Lower lobe of right lung (tissue), 2 donors: ENCODE measurements at places on chromosomes 12 and 14.

- peaks cover 41% of the 10 kb centered on the region for H3K36me3 ChIP-seq
- no peak overlapping the region for H3K27ac ChIP-seq
- no peak for DNase-seq
- no peak overlapping the region for H3K4me3 ChIP-seq
Measured at GRCh38 chr12:121013715-121014114, 2.6 kb downstream of the C12orf43 start.

- no peak for DNase-seq
- no peak overlapping the region for H3K4me3 ChIP-seq
- no peaks in the 10 kb centered on the region for H3K4me1 ChIP-seq
- no peak overlapping the region for H3K27ac ChIP-seq
- H3K36me3 ChIP-seq: no peaks in the 10 kb centered on the region
Measured at GRCh38 chr12:68591734-68592418, 18.8 kb upstream of the RAP1B start.

- DNase-seq: no peak
- H3K27ac ChIP-seq: no peak overlapping the region
- no peaks in the 10 kb centered on the region for H3K27me3 ChIP-seq
Measured at GRCh38 chr12:18864900-18865561, 127.1 kb downstream of the CAPZA3 start.

- no peaks in the 10 kb centered on the region for H3K36me3 ChIP-seq
- H3K27ac ChIP-seq: no peak overlapping the region
- H3K27me3 ChIP-seq: peaks cover 25% of the 10 kb centered on the region
- no peak overlapping the region for H3K4me3 ChIP-seq
Measured at GRCh38 chr14:100673807-100674154, 52.9 kb upstream of the DLK1 start.

- H3K4me3 ChIP-seq: no peak overlapping the region
- no peaks in the 10 kb centered on the region for H3K36me3 ChIP-seq
- H3K4me1 ChIP-seq: peaks cover 8% of the 10 kb centered on the region
- H3K27me3 ChIP-seq: no peaks in the 10 kb centered on the region
Measured at GRCh38 chr12:69985656-69986055, 160.6 kb downstream of the MYRFL start.

- H3K27me3 ChIP-seq: no peaks in the 10 kb centered on the region
- H3K4me3 ChIP-seq: no peak overlapping the region
- no peaks in the 10 kb centered on the region for H3K4me1 ChIP-seq
- DNase-seq: no peak
- H3K27ac ChIP-seq: no peak overlapping the region
Measured at GRCh38 chr14:85912141-85912540, 382.2 kb downstream of the FLRT2 start.

- no peak for DNase-seq
- peaks cover 92% of the 10 kb centered on the region for H3K4me1 ChIP-seq
- peak overlapping the region; percentile 29 for H3K27ac ChIP-seq
- H3K4me3 ChIP-seq: no peak overlapping the region
- no peaks in the 10 kb centered on the region for H3K27me3 ChIP-seq
Measured at GRCh38 chr14:91373591-91374254, 43.9 kb downstream of the CCDC88C start.

- no peak overlapping the region for H3K4me3 ChIP-seq
- no peaks in the 10 kb centered on the region for H3K27me3 ChIP-seq
- no peak for DNase-seq
- H3K36me3 ChIP-seq: no peaks in the 10 kb centered on the region
- no peak overlapping the region for H3K27ac ChIP-seq
Measured at GRCh38 chr12:101186291-101186690, 23.7 kb downstream of the SLC5A8 start.

DNA sequence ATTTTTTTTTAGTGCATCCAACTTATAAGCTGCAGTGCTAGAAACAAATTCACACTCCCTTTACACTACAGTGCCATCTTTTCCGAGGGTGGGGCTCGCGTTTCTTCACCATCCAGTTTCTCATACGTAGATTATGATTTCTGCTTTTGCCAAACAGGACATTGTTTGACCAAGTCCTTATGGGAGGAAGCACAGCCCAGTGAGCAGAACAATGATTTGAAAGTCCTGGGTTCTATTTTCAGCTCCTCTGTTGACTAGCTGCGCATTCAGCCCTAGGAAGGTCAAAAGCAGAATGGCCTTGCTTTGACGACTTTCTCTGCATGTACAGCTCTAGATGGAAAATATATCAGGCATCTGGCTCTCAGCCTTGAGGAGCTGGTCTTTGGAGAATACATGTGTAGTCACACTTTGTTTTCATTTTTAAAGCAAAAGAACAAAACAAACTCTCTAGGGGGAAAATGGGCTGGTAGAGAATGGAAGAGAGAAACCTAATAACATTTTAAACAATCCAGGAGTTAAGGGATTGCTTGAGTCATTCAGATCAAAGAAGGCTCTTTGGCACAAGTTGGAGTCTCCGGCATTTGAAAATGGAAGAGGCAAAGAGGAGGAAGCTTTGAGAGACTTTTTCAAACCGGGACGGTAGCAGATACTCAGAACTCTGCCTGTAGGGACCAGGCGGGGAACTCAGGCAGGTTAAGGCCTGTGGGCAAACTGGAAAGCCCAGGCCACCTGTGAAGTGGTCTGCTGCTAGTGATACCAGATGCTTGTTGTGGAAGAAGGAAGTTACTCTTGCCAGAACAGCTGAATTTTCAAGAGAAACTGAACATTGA is 257.3 kb upstream of the PLEKHG7 start:
- no peak for DNase-seq
- H3K36me3 ChIP-seq: no peaks in the 10 kb centered on the region
- H3K27ac ChIP-seq: peak overlapping the region; percentile 46
- H3K4me3 ChIP-seq: no peak overlapping the region
- H3K27me3 ChIP-seq: no peaks in the 10 kb centered on the region

- peak overlapping the region; percentile 56 for H3K27ac ChIP-seq
- no peaks in the 10 kb centered on the region for H3K27me3 ChIP-seq
- peak overlapping the region; percentile 83 for H3K4me3 ChIP-seq
- H3K4me1 ChIP-seq: peaks cover 6% of the 10 kb centered on the region
Measured at GRCh38 chr14:99971941-99972747, 93.1 kb upstream of the EVL start.

DNA sequence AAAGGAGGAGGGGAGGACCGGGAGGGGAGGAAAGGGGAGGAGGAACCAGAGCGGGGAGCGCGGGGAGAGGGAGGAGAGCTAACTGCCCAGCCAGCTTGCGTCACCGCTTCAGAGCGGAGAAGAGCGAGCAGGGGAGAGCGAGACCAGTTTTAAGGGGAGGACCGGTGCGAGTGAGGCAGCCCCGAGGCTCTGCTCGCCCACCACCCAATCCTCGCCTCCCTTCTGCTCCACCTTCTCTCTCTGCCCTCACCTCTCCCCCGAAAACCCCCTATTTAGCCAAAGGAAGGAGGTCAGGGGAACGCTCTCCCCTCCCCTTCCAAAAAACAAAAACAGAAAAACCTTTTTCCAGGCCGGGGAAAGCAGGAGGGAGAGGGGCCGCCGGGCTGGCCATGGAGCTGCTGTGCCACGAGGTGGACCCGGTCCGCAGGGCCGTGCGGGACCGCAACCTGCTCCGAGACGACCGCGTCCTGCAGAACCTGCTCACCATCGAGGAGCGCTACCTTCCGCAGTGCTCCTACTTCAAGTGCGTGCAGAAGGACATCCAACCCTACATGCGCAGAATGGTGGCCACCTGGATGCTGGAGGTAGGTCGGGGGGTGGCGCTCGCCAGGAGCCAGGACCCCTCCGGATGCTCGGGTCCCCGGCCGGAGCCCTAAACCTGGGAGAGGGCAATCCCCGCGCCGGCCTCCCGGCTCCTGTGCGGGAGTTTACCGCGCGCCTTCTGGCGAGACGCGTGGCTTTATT is at the start of gene CCND2:
CCND2 (plus strand) TSS at position 111 of the 744 bp plus-strand sequence; CDS start at position 390, 279 bp downstream.
- H3K36me3 ChIP-seq: peaks cover 5% of the 10 kb centered on the region
- peaks cover 47% of the 10 kb centered on the region for H3K27me3 ChIP-seq
- DNase-seq: peak; percentile 89
- peaks cover 82% of the 10 kb centered on the region for H3K4me1 ChIP-seq
- H3K27ac ChIP-seq: peak within 1 kb of the TSS; percentile 87
- H3K4me3 ChIP-seq: peak within 1 kb of the TSS; percentile 77

GRCh38 chr12:125029761-125030358 is 35.4 kb upstream of the AACS start:
- no peak overlapping the region for H3K4me3 ChIP-seq
- no peaks in the 10 kb centered on the region for H3K36me3 ChIP-seq
- H3K27me3 ChIP-seq: no peaks in the 10 kb centered on the region

DNA sequence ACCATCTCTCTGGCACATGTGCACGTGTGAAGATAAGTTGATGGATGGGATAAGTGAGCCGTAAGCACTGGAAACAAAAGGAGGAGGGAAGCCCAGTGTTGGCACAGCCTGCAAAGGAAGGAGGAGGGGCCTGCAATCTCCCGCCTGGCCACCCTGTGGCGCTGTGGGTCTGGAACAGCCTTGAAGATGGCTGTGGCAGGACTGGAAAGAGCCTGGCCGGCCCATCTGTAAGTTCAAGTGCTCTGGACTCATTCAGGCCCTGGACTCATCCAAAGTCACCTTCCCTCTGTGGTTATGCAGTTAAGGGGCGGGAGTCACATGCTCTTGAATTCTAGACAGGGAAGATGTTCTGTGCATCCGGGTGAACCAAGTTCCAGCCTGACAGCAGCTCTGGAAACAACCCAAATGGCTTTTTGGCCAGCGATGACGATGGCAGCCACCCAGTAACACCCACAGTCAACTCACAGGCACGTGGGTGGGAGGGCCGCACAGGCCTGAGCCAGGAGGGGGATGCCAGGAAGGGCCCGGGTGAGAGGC is 50.4 kb downstream of the CHGA start:
- peaks cover 11% of the 10 kb centered on the region for H3K36me3 ChIP-seq
- no peaks in the 10 kb centered on the region for H3K27me3 ChIP-seq
- peaks cover 17% of the 10 kb centered on the region for H3K4me1 ChIP-seq
- DNase-seq: peak; percentile 76
- H3K4me3 ChIP-seq: no peak overlapping the region

DNA sequence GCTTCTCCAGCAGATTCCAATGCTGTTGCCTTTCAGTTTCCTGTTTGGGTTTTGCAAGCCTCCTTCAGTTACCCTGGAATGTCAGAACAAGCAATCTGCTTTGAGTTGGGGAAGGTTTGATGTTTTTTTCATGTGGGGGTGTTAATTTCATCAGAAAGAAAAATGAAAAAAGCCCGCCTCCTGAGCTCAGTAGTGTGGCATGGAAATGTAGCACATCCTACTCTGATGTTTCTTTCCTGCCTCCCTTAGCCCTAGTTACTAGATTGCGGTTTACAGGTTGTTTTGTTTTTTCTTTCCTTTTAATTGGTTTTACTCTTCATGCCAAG is 22.6 kb downstream of the IFNG-AS1 start:
- H3K27ac ChIP-seq: no peak overlapping the region
